ENCODE measurements at places on chromosomes 7 and 10.

DNA sequence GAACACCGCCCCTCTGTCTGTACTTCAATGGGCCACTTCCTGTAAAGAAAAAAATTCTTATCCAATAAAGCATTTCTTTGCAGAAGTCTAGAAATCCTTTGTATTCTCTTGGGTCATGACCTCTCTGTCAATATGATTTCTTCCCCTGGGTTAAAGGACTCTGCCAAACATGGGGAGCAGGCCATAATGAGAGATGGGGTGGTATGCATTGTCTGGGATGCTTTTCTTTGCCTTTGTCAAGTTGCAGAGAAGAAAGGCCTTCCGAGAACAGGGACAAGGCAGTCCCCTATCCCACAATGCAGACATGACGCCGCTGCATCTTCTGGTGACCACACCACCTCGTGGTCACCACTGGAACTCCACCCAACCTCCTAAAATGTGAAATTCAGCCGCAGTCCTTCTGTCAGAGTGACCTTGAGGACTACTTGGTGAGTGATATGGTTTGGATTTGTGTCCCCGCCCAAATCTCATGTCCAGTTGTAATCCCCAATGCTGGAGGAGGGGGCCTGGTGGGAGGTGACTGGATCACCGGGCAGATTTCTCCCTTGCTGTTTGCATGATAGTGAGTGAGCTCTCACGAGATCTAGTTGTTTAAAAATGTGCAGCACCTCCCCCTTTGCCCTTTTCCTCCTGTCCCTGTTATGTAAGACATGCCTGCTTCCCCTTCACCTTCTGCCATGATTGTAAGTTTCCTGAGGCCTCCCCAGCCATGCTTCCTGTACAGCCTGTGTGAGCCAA is 15.2 kb upstream of the FRMPD2 start:
- DNase-seq: peak; percentile 45

DNA sequence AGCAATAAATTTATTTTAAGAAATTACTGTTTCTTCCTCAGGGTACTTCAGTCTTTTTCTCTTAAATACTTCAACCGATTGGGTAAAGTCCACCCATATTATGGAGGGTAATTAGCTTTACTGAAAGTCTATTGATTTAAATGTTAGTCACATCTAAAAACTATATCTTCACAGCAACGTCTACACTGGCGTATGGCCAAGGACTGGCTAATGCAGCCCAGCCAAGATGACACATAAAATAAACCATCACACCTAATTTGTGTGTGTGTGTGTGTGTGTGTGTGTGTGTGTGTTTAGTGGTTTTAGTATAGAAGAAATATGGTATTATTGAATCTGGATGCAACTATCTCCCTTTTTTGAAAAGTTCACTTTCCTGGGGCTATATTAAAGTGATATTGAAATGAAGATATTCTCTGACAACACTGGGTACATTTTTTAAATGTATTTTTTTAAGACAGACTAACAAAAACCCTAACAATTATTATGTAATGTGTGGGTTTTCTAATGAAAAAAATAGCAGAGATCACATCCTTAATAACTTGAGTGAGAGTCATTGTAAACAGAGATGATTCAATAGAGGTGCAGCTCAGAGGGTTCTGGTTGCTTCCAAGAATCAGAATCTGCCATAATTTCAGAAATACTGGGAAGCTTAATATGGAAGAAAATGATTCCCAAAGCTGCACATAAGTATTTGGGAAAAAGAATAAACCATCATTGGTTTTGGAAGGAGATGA is 584.2 kb upstream of the MBL2 start:
- DNase-seq: peak; percentile 22

- DNase-seq: no peak
These were observed 19.9 kb downstream of the POLL start for GRCh38 chr10:101568054-101568745.

GRCh38 chr10:132305654-132306342 is 2.0 kb downstream of the STK32C start:
- no peak for DNase-seq

DNA sequence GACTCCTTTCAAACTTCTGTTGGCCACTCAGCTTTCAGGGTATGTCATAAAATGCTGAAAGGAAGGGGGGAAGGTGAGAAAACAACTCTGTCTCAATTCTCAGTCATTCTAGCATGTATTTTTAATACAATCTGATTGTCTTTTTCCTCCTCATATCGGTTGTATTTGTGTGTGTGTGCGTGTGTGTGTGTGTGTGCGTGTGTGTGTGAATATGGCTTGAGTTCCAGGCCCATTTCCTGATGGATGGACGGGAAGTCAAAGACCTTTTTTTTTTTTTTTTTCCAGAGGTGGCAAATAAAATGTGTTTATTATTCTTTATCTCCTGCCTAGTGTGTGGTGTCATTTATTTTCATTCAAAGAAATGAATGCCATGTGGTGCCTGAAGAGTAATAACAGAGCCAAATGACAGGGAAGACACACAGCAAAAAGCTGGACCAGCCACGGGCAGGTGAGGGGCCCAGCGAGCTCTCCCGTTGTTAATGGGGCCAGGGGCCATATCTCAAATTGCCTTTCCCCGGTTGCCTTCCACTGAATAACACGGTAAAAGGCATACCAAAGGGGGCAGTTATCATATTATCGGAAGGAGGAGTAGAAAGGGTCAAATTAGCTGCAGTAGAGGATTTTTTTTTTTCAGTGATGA is 3.1 kb upstream of the PLXNA4 start:
- DNase-seq: no peak

DNA sequence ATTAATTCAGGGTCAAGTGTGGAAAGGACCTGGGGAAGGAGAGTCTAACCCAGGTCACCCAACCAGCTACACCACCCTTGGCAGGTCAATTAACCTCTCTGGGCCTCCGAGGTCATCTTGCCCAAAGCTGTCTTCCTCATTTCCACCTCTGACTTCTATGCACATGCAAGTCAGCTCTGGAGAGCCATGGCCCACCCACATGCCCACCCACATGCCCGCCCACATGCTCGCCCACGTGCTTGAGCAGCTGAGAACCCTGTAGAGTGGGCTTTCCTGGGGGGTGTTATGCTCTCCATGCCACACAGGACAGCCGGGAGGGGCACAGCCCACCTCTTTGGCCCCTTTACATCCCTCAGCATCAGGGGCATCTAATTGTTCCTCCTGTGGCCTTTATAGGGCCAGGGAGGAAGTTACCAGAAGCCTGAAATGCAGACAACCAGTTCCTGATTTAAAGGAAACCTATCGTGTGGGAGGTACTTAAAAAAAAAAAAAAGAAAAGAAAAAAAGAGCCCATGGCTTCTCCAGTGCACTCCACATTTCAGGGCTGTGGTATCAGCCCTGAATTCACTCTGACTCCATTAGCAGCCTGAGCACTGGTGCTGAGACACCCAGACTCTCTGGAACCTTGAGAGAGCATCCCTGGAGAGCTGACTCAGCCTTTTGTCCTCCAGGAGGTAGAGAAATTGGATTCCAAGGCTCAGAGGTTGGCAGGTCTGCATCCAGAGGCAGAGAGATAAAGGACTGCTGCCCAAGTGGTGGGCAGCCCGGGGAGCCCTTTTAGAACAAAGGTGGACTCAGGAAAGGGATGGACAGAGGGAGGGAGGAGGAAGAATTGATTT is 176.2 kb upstream of the ZMIZ1 start:
- DNase-seq: peak; percentile 60

DNA sequence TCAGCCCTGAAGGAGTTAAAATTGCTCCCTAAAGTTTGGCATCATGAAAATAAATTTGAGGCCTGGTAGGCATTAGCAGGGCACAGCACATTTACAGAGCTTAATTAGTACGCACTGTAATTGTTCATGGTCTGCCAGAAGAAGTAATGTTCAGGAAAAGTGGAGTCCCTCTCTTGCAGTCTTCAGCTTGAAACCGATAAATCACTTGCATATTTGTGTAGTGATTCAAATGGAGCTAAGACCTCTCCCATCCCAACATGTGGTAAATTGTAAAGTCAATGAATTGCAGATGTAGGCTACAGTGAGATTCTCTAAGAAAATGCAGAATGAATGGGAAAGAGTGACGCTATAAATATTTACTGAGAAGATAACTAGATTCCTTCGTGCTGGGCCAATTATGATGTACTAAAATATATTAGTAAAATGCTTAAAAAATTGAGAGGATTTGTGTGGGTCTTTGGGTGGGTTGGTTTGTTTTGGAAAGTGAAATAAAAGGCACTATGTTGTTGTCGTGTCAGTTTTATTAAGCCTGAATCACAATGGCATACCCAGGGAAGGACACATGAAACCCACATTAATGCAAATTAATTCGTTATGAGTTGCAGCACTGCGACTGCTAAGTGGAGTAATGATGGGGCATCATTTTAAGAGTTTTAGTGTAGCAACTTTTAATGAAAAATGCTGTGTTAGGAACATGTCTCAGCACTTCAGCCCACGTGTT is 8.4 kb downstream of the TCF7L2 start:
- peak; percentile 97 for DNase-seq

GRCh38 chr7:6436385-6436685 is 11.4 kb downstream of the DAGLB start:
- no peak for DNase-seq

- peak; percentile 31 for DNase-seq
These were observed 110.4 kb downstream of the AHR start for GRCh38 chr7:17408904-17409290.

GRCh38 chr7:140022582-140023211 is 40.1 kb downstream of the PARP12 start:
- DNase-seq: no peak

GRCh38 chr7:42194238-42194637 is 42.8 kb downstream of the GLI3 start:
- DNase-seq: no peak

DNA sequence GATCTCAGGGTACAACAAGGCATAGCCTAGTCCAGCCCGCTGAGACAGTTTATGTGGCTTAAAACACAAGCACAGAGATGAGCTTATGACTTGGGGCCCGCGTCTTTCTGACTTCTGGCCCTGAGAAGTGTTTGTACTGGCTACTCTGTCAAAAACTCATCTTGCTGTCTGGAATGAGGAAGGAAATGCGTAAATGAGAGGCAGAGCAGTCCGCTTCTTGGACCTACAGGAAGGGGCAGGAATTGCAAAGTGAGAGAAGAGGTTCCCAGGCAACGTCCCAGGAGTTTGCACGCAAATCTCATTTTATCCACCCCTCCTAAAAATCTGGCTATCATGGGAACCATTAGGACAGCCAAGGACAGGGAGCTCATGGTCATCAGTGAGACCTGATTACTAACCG is 5.5 kb downstream of the ANXA11 start:
- DNase-seq: peak; percentile 37

GRCh38 chr10:92574548-92575261 is 812 bp upstream of the IDE start:
- peak; percentile 55 for DNase-seq

- peak; percentile 16 for DNase-seq
These were observed 806.9 kb downstream of the DNAJB9 start for GRCh38 chr7:109376576-109376975.

GRCh38 chr10:104099269-104099668 is 13.6 kb upstream of the COL17A1 start:
- peak; percentile 45 for DNase-seq

DNA sequence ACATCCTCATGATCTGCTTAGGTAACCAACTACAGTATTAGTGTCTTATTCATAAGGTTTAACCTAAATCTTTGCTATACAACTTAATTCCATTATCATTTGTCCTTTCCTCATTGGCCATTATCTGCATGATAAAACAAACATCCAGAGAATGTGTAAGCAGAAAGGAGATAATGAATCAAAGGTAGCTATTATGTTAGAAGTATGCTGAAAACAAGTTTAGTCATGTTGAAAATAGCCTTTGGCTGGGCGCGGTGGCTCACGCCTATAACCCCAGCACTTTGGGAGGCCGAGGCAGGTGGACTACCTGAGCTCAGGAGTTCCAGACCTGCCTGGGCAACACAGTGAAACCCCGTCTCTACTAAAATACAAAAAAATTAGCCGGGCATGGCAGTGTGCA is 78.2 kb downstream of the NT5C2 start:
- no peak for DNase-seq

- DNase-seq: no peak
These were observed 2.6 kb downstream of the PNLIPRP3 start for GRCh38 chr10:116430288-116430687.

DNA sequence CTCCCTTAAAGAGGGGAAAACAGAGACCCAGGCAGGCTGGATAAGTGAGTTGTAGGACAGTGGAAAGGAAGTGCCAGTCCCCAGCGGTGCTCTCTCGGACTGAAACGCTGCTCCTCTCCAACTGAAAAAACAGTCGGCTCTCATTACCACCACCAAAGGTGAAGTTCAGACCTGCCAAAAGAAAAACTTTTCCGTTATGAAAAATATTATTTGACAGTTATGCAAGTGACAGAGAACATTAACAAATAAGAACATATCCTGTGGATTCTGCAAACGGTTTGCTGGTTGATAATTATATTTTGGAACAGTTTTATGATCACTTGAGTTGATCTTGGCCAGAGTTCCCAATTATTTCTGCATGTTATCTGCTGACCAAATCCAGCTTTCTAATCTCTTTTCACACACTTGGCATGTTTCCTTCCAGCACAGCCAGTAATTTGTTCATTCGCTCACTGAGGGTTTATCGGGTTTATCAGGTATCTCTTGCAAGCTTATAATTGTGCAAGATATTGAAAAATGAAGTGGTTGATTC is 82.6 kb downstream of the PTPRE start:
- DNase-seq: no peak

- peak; percentile 25 for DNase-seq
These were observed 70.2 kb downstream of the GRB10 start for GRCh38 chr7:50712252-50713122.

- peak; percentile 31 for DNase-seq
These were observed 24.7 kb downstream of the AFAP1L2 start for GRCh38 chr10:114379631-114380041.

GRCh38 chr7:144885478-144885877 is 49.6 kb upstream of the TPK1 start:
- no peak for DNase-seq

GRCh38 chr7:109873296-109873695 is 1217.6 kb upstream of the LRRN3 start:
- no peak for DNase-seq

DNA sequence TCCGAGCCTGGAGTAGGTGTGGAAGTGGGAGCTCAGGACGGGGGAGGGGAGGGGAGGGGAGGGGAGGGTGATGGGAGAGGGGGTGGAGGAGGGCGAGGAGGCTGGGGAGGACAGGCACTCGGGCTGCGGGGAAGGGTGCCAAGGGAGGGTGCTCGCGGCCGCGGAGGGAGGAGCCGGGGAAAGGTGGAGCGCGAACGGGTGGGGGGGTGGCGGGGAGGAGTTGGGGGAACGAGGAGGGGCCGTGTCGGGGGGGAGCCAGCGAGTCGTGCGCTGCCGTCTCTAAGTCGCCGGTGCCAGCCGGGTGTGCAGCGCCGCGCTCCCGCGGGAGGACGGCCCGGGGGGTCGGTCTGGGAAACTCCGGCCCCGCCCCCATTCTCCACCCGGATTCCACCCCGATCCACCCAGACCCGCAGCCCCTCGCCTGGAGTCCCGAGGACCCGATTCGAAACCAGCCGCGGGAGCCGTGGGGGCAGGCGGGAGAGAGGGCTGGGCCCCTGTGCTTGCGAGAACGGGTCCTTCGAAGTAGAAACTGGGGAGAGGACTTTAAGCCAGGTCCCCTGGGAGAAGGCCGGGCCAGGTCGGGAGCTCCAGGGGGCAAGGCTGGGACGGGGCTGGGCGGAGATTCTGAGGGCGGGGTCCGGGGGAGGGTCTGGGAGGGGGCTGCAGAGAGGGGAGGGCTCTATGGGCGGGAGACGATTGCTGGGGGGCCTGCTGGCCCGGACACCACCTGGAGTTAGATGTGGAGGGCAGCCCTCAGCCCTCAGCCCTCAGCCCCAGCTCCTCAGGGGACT is at the start of gene ZNF467:
ZNF467 (minus strand) TSS at position 143 of the 791 bp plus-strand sequence. CDS start 2,556 bp downstream, outside the sequence.
- DNase-seq: peak; percentile 62

Data from fibroblast of skin of right biceps (primary cell).